Transverse colon (tissue), 4 donors: ENCODE measurements at places on chromosomes 4 and X. TPM values are rescaled to one million over a fixed set of nuclear protein-coding genes. Genes with fewer than 3 reads are reported as not detected.

DNA sequence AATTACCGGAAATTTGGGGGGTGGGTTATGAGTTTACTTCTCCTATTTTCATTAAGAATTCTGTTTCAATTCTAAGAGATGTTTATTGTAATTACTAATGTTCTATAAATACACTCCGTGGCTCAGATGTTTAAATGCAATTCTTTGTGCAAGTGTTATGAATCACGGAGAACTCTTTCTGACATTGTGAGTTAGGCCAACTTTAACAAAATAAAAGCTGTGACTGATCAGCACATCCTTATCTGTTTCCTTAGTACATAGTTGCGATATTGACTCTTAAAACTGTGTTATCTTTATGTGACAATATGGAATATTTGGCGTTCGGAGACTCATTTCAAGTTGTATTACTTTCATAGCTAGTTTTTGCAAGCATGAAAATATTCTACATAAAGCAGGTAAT is 902 bp downstream of the KLHL4 start:
- no peak for DNase-seq

PABPC1L2B gene
- total RNA-seq: not detected

PLP1 gene
- 13.7 TPM for total RNA-seq

PTCHD1 gene
- 1.6 TPM for total RNA-seq

DNA sequence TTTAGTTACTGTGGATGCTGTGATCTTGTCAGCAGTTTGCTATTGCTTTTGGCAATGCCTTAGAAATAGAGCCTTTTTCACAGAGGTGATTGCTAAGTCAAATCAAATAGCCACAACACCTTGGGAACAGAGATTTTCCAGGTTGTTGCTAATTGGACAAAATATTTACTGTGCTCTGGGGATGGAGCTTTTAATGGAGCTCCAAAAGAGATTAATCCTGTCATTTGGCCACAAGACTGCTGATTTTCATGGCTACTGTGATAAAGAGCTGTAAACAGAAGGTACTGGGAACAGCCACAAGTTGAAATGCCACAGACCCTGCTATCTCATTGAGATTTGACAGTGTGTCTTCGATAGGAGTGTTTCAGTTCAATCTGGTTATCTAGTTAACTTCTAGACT is 1715.2 kb upstream of the ADGRL3 start:
- DNase-seq: no peak

FAM53A gene
- total RNA-seq: 3.8 TPM

DNA sequence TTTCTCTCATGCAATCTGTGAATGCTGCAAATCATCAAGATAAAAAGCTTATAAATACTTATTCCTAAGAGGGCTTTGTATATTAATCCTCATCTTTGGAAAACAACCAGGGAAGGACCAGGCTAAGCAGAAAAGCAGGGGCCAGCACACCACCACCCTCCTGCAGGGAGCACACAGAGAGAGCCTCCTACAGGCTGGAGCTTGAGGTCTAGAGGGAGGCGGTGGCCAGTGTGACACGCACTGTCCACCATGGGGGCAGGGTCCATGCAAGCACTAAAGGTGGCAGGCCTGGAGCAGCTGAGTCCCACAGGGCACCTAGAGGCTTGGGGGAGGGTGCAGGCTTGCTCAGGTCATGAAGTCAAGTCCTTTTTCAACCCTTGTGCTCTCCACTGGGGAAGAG is 236.9 kb downstream of the TACR3 start:
- DNase-seq: no peak
